ENCODE measurements at places on chromosomes 2 and 18. TPM values are rescaled to one million over a fixed set of nuclear protein-coding genes. Genes with fewer than 3 reads are reported as not detected.

CRYGA gene
- total RNA-seq: not detected

LDLRAD4 gene
- 28.5 TPM for total RNA-seq

FSHR gene
- not detected for total RNA-seq

IRS1 gene
- 22.3 TPM for total RNA-seq

CTDSP1 gene
- total RNA-seq: 83.9 TPM

NT5C1B gene
- not detected for total RNA-seq

GPR45 gene
- total RNA-seq: not detected

PTPN18 gene
- 50.8 TPM for total RNA-seq

DBI gene
- total RNA-seq: 202 TPM

RHOB gene
- 643 TPM for total RNA-seq

LINC00305 gene
- total RNA-seq: not detected

TXNDC2 gene
- not detected for total RNA-seq

NEB gene
- 2.8 TPM for total RNA-seq

LGALSL gene
- total RNA-seq: 9.4 TPM

ANKRD53 gene
- total RNA-seq: 3.2 TPM

RPRM gene
- total RNA-seq: 4.0 TPM

STRADB gene
- total RNA-seq: 20.3 TPM

CHRNG gene
- total RNA-seq: not detected

NDUFV2 gene
- 106 TPM for total RNA-seq

VIT gene
- 136 TPM for total RNA-seq

DSG1 gene
- not detected for total RNA-seq

GNAL gene
- total RNA-seq: 15.4 TPM

KIF3C gene
- total RNA-seq: 32.8 TPM

CAVIN2 gene
- total RNA-seq: 71.4 TPM

DOK1 gene
- total RNA-seq: 13.1 TPM

CXCR4 gene
- total RNA-seq: 80.3 TPM

BOLL gene
- total RNA-seq: 0.29 TPM

RAB31 gene
- 32.4 TPM for total RNA-seq

MEX3C gene
- 22.4 TPM for total RNA-seq

RBMS1 gene
- total RNA-seq: 96.2 TPM

SIGLEC15 gene
- total RNA-seq: 0.16 TPM
